Progenitor cell of endocrine pancreas (in vitro differentiated cells): ENCODE measurements at places on chromosomes 16 and 17.

GRCh38 chr17:57861000-57861789 is 11.4 kb upstream of the MRPS23 start:
- no peak for DNase-seq

GRCh38 chr17:20281860-20282259 is 185.5 kb downstream of the LGALS9B start:
- DNase-seq, result no peak

GRCh38 chr16:54098247-54098646 is 188.3 kb downstream of the IRX3 start:
- DNase-seq, result no peak

GRCh38 chr17:57046749-57047148 is 38.3 kb upstream of the AKAP1 start:
- no peak for DNase-seq

DNA sequence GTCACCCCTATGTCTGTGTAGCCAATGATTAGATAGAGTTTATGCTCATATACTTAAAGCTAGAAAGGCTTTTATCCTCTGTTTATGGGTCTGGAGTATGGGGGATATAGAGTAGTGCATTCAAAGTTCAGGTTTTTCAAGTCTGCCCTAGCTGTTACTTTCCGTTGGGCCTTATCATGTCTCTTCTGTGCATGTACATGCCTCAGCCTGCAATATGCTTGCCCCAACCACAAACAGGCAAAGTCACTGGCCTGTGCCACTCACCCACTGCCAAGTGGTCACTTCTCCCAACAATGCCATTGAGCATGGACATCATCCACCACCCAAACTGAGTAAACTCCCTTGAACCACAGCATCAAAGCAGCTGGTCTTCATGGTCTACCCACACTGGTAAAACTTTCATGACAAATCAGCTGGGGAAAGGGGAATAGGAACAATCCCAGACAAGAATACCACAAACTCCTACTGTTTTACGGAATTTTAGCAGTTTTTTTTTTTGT is 70.3 kb upstream of the C17orf78 start:
- DNase-seq, result no peak

- DNase-seq, result no peak
These were observed 42.0 kb downstream of the TBX21 start for GRCh38 chr17:47774987-47775580.

DNA sequence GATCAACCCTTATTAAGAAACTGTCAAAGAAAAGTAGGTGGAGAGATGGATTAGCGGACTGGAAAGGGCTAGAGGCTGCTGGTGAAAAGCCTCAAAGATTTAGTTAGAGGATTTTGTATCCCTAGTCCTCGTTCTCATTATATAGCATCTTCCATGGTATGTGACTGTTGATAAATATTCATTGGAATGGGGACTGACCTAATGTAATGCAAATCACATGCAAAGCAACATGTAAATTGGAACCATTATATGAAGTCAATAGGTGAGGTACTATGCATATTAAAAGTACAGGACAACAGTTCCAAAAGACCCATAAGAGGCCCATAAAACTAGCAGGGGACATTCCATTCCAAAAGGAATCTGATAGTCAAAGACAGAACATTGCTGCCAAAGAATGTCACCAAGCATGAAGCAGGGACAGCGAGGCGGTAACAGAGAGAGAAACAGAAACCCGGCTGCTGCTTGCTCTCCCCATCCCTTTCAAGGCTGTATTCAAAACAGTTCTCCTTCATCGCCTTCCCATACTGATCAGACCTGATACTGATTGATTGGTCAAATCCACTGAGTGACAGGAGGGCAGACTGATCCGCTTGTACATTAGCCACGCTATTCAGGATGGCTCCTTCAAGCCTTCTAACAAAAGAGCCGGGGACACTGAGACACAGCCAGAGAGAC is 44.5 kb downstream of the SOX9 start:
- DNase-seq, result no peak

GRCh38 chr17:14469971-14470370 is 169.1 kb downstream of the HS3ST3B1 start:
- no peak for DNase-seq

DNA sequence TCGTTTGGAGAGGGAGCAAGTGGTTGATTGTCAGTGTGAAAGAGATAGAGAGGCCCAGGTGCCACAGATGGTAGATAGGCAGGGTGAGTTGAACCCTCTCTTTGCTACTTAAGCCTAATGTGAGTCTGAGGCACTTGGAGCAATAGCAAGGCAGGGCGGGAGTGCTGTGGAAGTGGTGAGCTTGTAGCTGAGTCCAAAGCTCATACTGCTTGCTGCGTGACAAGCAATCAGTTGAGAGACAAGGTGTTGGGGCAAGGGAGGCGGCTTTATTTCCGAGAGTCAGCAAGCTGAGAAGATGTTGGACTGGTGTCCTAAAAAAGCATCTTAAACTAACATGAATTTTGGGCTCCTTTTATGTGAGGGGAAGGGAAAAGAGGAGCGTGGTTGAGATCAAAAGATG is 112.9 kb upstream of the ZKSCAN2 start:
- no peak for DNase-seq

GRCh38 chr17:30429155-30429554 is 48.1 kb upstream of the GOSR1 start:
- no peak for DNase-seq

- no peak for DNase-seq
These were observed 45.1 kb downstream of the ZNF423 start for GRCh38 chr16:49810831-49811230.

GRCh38 chr17:39036009-39036408 is 68.8 kb upstream of the FBXO47 start:
- DNase-seq, result no peak

- DNase-seq, result no peak
These were observed 309.5 kb upstream of the PMFBP1 start for GRCh38 chr16:72481419-72481818.

DNA sequence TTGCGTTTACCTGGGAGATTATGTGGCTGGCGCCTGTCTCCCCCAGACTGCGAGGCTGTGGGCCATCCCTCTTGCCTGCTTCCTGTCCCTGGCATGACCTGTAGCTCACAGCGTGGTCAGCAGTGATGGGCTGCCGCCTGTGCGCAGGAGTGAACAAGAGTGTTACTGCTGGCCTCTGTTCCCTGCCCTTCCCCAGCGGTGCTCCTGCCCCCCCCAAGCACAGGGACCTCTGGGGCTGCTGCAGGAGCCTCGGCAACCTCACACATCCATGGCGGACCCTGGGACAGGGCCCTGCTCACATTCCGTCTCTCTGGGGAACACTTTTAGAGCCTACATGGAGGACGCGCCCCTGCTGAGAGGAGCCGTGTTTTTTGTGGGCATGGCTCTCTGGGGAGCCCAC is 10.6 kb downstream of the TSC2 start:
- DNase-seq, result no peak

DNA sequence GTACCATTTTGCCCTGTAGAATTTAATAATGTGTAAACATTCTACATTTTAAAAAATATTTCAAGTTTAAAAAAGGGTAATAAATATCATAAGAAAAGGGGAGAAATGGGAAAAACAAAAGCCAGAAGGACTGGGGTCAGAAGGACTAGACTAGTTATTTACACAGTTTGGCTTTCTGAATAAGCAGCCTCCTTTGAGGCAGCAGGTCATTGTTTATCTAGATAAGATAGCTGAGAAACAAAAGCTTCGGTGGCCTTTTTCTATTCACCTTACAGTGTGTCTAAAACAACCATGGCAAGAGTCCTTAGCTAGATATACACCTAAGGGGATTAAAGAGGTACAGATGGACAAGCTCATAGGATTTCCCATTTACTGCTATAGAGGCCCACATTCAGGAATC is 396.5 kb upstream of the PMFBP1 start:
- DNase-seq, result no peak

DNA sequence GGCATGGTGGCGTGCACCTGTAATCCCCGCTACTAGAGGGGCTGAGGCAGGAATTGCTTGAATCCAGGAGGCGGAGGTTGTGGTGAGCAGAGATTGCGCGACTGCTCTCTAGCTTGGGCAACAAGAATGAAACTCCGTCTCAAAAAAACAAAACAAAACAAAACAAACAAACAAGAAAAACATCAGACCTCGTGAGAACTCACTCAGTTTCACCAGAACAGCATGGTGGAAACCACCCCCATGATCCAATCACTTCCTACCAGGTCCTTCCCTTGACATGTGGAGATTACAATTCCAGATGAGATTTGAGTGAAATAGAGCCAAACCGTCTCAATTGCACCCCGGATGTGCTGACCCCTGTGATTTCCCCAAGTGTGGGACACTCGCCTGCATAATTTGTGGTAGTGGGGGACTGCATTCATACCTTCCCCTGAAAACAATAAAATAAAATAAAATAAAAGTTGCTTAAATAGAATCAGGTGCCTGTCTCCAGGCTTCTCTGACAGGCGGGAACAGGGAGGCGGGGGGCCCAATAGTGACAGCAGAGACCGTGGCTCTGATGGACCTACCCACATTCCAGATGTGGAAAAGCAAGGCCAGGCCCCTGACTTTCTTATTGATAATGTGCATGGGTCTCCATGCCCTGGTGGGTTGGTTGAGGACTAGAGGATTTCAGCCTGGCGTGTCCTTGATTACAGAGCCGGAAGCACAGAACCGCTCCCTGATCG is 13.1 kb downstream of the ZSCAN10 start:
- no peak for DNase-seq

- no peak for DNase-seq
These were observed 6.3 kb upstream of the ZCCHC14 start for GRCh38 chr16:87499189-87499486.

DNA sequence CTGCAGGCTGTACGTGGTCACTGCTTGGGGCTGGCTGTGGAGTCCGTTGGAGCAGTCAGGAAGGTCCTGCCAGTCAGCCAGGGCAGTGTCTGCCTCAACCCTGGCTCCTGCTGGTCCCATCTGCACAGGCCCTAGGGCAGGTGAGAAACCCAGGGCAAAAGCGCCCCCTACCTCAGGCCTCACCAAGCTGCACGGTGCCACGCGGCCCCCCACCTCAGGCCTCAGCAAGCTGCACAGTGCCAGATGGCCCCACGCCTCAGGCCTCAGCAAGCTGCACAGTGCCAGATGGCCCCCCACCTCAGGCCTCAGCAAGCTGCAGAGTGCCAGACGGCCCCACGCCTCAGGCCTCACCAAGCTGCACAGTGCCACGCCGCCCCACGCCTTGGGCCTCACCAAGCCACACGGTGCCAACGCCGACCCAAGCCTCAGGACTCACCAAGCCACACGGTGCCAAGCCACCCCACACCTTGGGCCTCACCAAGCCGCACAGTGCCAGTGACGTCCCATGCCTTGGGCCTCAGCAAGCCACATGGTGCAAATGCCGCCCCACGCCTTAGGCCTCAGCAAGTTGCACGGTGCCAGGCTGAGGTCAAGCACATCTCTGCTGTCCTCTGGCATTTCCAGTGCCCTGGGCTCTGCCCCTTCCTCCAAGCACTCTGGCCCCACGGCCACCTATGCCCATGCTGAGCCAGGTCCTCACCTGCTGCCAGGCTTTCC is 5.5 kb downstream of the TMEM204 start:
- no peak for DNase-seq

DNA sequence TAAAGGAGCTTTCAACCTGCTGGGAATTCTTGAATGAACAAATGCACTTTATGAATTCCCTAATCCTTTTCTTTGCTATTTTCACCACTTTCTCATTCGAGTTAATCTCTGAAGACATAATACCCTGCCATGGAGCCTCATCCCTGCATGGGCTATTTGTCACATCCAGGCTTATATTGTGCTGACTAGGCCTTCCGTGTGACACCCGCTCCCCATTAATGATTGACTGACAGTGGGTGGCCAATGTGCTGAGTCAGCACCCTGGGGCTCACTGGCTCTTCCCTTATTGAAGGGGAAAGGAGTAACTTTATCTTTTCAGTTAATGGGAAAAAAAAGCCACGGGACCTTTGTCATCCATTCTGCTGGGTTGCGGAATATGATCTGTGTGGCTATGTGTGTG is 1024.8 kb upstream of the EEF2KMT start:
- DNase-seq, result no peak

GRCh38 chr17:79141578-79142355 is 67.1 kb downstream of the ENGASE start:
- no peak for DNase-seq

GRCh38 chr16:81816793-81817210 is 37.7 kb downstream of the PLCG2 start:
- DNase-seq, result no peak

- DNase-seq, result no peak
These were observed 16.9 kb downstream of the TERF2 start for GRCh38 chr16:69368866-69369265.

GRCh38 chr16:74078511-74079231 is 217.9 kb upstream of the PSMD7 start:
- DNase-seq, result no peak

DNA sequence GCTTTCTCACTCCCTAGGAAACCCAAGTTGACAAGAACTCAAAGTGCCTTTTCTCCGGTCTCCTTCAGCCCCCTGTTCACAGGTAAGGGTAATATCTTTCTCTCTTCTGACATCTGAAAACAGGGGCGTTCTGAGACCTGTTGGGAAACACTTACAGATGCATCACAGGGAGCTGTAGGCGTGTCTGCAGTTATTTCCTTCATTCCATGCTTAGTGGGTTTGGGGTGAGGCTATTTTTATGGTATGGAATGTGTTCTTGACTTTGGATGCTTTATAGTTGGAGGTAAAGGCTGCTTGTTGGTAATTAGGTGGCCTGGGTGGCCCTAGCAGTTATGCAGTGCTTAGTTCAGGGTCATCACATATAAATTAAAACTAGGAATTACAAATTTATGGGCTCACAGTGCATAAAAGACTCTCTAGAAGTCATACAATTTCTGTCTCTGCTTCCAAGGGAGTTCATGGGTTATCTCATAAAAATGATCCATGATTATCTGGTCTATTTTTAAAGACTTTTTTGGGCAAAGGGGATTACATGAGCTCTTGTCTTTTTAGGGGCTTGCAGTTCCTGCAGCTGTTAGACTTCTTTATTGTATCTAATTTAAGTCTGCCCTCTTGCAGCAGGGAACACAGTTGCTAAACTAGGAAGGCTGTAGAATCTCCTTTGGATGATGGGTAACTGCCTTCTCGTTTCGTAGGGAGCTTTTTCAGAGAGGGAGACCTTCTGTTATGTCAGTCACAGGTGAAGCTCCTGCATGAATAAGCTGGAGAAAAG is 10.2 kb downstream of the SOCS7 start:
- DNase-seq, result no peak

- no peak for DNase-seq
These were observed 117.7 kb downstream of the CMIP start for GRCh38 chr16:81562174-81562849.

- no peak for DNase-seq
These were observed 48.9 kb downstream of the UBE2G1 start for GRCh38 chr17:4317610-4318009.
